ENCODE measurements at places on chromosomes 1 and 21.

DNA sequence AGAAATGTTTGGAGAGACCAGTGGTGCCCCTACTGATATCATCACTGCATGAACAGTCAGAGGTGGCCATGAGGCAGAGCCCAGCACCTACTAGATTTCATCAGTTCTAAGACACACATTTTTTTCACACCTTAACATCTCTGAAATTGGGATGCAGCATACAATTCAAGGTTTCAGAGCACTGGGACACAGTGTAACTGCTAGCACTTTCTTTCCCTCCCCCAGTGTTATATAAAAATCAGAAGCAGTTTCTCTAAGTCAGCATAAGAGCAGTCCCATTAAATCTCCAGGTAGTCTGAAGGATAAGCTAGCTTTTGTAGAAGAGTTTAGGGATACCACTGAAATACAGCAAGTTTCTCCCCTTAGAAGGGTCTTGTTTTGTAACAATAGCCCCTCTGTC, 10.0 kb upstream of the ANGPTL7 start:
- DNase-seq: no peak

DNA sequence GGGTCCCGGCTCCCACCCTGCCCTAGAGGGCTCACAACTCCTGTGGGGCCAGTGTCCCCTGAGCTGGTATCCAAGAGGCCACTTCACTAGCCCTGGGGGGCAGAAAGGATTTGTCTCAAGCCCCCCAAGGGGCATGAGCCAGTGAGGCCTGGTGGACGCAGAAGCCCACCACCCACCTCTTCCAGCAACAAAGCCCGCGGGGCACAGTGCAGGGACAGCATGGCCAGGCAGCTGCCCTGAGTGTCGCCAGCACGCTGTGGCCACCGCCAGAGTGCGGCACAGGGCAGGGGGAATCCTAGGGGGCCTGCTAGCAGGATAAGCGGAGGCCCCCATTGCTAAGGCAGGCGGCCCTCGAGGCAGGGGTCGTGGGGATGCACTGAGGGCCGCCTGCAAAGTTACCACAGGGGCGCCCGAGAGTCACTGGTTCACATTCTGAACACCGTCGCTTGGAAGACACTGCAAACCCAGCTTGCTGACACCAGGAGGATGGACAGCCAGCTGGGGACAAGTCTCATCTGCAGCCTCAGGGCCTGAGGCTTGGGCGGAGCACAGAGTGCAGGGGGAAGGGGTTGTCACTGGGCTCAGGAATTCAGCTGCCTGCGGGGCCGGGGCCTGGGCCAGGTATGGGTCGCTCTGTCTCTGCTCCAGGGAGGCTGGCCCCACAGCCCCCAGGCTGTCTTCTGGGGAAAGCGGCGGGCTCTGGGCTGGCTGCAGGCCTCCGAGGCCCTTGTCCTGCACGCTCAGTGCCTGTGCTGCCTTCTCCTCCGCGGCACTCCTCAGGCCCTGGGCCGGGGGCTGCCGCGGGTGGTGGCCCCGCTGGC, 26.8 kb downstream of the SLC19A1 start:
- no peak for DNase-seq

DNA sequence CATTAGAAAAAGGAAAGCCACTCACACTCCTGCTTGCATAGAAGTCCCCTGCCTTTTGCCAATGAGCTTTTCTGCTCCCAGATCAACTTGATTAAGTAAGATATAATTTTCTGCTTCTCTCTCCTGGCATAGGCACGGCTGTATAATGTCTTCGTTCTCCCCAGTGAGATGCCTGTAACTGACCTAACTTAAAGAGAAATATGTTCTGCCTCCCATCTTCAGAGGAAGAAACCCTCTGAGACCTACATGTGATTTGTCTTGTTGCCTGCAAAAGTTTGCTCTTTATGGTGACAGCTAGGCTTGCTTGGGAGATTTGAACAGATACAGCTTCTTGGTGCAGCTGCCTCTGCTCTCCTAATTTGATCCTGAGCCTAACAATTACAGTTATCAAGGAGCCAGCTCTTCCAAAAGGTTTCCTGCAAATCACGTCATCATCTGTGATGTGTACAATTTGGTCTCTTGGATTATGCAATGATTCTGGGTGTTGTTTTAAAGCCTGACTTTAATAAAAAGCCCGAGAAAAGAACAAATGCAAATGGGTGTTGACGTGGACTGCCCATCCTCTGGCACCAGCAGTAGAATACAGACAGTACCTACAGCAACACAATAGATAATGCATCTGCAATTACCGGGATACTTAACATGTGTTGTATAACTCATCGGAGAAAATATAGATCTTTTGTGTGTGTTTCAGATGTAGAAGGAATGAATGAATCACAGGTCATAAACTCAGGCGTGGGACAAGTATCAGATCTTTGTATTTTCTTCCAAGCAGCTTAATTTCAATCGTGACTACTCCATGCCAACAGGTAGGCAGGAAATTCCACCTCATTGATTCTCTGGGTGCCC, 76.2 kb upstream of the KAZN start:
- no peak for DNase-seq

GRCh38 chr1:90719330-90720144, 2.4 kb upstream of the BARHL2 start:
- DNase-seq: no peak

DNA sequence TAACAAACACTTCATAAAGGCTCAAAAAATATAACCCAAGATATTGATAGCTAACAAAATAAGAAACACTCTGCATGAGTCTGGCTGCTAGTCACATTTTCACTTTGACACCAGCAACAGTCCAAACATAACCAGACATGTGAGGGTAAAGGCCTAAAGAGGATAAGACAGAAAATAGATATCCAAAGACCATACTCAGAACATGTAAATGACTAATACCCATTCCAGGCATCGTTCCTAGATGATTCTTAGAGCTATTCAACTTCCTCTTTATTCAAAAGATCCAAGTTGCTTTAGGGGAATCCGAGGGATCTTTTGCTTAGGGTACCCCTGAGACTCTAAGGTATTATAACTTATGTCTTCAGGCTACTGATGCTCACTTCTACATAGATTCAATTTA, 5.1 kb downstream of the COL24A1 start:
- DNase-seq: no peak

- no peak for DNase-seq
Observed at GRCh38 chr1:147475488-147475887, 65.8 kb upstream of the BCL9 start.

GRCh38 chr1:225814381-225814780, 4.5 kb downstream of the EPHX1 start:
- DNase-seq: no peak

- DNase-seq: no peak
Observed at GRCh38 chr1:219324629-219325367, 151.1 kb downstream of the LYPLAL1 start.

DNA sequence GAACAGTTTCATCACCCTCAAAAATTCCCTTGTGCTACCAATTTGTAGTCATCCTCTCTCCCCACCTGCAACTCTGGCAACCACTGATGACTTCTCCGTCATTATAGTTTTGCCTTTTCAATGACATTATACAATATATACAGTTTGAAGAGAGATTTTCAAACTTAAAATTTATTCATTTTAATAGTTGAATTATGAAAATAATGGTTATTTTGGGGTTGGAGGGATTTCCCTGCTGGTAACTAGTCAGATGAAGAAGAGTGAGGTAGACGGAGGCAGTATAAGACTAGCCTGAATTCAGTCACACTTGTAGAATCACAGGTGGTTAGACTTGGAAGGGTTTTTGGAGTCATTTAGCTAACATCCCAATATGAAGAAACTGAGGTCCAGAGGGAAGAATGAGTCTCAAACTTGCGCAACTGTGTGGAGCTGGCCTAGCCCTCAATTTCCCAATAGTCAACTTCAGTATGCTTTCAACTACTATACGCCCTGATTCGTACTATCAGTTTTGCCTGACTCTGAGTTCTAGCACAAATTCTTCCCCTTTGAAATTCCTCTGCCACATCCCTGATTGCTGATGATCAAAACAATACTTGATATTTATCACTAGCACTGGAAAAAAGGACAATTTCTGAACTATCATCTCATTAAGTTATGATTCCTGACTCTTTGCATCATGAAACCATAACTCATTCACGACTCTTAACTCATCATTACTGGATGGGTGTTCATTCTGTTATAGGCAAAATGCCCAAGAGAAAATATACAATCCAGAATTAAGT, 54.2 kb downstream of the VANGL2 start:
- no peak for DNase-seq

- no peak for DNase-seq
Observed at GRCh38 chr1:20233394-20233793, 47.1 kb upstream of the PLA2G2C start.

GRCh38 chr1:205756552-205756951, 6.6 kb upstream of the NUCKS1 start:
- no peak for DNase-seq

GRCh38 chr1:222654849-222655248, 37.0 kb downstream of the MIA3 start:
- DNase-seq: no peak

DNA sequence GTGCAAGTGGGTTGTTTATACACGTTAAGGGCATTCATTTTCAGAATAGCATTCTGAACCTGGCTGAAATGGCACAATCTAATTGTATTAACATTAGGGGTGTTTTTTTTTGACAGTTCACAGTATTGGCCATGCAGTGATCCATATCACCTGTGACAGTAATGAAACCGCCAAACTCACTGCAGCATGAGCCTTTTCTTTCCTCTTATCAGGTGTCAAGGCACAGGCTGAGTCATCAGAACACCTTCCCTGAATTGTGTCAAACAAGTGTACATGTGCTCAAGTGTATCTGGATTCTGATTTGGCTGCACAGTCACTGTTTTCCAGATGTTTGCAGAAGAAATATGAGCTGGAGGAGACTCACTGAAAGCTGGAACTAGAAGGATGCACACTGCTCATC, 47.7 kb upstream of the C8B start:
- no peak for DNase-seq

- DNase-seq: no peak
Observed at GRCh38 chr21:32844076-32844475, 72.5 kb upstream of the PAXBP1 start.

DNA sequence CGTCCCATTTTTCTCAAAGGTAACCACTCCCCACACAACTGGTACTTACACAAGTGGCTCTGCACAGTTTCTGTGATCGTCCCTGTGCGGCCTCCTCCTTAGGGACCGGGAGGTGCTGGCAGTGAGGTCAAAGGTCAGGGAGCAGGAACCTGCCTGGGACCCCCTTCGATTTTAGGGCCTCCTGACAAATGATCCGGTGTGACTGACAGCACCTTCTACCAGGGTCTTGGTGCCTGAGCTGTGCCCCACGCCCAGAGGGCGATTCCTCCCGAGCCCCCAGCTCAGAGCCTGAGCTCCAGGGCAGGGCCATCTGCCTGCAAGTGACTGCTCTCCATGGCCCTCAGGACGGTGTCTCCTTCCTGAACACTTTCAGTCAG, 11.8 kb upstream of the TMEM240 start:
- no peak for DNase-seq

DNA sequence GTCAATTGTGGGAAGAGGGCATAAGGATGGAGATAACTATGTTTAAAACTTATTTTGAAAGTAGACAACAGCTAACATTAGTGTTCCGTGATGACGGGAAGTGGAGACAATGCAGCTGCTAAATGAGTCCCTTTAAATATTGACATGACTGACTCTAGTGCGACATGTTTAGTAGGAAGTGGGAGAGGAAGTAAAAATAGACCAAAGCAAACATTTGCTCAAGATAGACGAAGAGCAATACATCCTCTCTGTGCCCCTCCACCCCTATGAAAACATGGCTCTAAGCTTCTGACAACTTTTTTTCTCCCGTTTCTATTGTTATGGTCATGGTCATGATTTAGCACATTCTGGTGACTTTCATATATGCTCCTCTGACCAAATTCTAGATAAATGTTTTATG, 60.0 kb upstream of the HMCN1 start:
- no peak for DNase-seq

DNA sequence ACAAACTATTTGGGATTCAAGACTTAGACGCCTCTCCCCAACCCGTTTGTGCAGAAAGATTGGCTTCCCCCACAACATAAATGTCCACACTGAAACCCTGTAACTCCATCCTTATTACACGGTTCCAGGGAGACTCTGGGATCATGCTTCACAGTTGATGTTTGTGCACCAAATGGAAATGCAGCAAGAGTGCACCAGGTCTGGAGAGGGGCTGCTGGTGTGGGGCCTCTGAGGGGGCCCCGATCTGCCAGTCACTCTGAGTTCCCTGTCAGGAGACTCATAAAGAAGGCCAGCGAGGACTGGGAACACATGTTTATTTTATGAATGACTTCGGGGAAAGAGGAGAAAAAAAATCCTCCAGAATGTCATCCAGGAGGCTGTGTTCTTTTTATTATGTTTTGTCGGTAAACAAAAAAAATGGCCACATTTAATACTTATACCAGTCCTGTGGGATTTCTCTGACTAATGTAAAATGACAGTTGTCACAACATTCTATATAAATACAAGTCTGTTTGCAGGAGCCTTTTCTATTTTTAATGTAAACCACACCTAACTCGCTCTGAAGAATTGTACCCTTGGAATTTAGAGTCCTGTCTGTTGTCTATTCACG, 439.1 kb upstream of the VAMP3 start:
- DNase-seq: no peak

- DNase-seq: no peak
Observed at GRCh38 chr1:201714542-201715329, 114.2 kb upstream of the IPO9 start.

DNA sequence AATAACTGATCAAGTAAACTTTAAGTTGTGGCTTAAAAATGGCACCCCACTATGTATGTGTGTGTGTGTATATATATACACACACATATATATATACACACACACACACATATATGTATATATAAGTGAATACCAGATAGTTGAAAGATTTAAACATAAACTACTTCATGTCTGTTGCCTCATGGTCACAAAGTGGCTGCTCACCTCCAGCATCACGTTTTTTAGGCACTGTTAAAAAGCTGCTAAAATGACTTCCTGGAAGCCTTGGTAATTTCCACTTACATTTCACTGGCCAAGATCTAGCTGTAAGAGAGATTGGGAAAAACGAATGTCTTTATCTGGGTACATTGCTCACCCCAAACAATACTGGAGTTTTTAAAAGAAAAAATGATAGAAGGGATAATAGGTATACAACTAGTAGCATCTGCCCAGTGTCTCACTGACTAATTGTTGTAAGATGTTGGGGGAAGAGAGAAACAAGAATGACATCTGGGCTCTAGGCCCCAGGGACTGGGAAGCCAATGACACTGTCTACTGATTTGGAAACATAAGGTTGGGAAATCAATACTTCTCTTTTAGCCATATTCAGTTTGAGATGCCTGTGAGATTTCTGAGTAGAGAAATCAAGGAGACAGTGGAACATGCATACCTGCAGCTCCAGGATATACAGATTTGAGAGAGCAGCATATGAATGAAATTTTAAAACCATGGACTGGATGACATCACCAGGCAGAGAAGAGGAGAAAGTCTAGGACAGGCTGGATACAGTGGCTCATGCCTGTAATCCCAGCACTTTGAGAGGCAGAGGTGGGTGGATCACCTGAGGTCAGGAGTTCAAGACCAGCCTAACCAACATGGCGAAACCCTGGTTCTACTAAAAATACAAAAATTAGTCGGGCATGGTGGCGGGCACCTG, 42.8 kb downstream of the CLDN14 start:
- DNase-seq: no peak

DNA sequence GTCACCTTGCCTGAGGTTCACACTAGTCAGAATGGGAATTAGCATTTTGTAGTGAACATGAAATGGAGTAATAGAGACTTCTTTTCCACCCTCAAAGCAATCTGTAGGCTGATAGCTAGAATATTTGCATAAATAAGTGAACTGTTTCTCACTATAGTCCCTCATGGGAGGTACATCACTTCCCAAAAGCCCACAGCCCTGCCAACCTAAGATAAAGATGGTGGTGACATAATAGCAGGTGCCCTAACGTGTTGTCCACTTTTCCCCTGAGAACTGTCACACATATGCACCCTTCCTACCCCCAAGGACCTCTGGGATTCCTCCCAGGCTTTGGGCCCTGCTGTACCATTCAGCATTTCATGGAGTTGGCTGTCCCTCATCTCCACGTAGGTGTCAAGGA, 4.4 kb downstream of the TMEM35B start:
- DNase-seq: no peak

Data from COR-L47 (cell line).